ENCODE measurements at places on chromosomes 4 and X. TPM values are rescaled to one million over a fixed set of nuclear protein-coding genes. Genes with fewer than 3 reads are reported as not detected.

The PAGE4 gene
- not detected for total RNA-seq

The CYTL1 gene
- 0.17 TPM for total RNA-seq

The MAGEB2 gene
- not detected for total RNA-seq

The HOPX gene
- 3.3 TPM for total RNA-seq

The TAF7L gene
- total RNA-seq, result 0.33 TPM

The MSX1 gene
- 1.3 TPM for total RNA-seq

The NPY2R gene
- not detected for total RNA-seq

The PAGE5 gene
- total RNA-seq, result 0.66 TPM

The LRIT3 gene
- under 0.01 TPM for total RNA-seq

The MAGEA1 gene
- not detected for total RNA-seq

The C4orf50 gene
- not detected for total RNA-seq

The TENM3 gene
- 3.6 TPM for total RNA-seq

Measured in fibroblast of lung (primary cell).